SJCRH30 (cell line): ENCODE measurements at places on chromosomes 16 and 17. TPM values are rescaled to one million over a fixed set of nuclear protein-coding genes. Genes with fewer than 3 reads are reported as not detected.
A peak's percentile ranks its signal among the peaks of the same experiment; 100 is the strongest.

DNA sequence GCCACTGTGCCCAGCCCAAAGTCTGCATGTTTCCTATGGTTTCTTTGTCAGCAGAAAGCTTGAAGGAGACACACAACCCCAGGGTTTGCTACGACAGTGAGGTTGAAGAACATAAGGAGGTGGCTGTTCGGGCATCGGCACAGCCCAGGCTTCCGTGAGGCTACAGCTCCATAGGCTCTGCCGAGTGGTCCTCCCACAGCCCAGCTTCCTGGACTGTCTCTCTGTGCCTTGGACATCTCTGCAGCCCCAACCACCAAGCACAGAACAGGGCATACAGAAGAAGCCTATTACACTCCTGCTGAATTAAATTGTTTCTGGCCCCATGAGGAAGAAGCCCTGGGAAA lies 3.2 kb upstream of the HAP1 start:
- peaks cover 20% of the 10 kb centered on the region for H3K27me3 ChIP-seq
- no peak for DNase-seq
- H3K36me3 ChIP-seq: no peaks in the 10 kb centered on the region
- H3K4me1 ChIP-seq: peaks cover 7% of the 10 kb centered on the region

- H3K27ac ChIP-seq: no peak overlapping the region
- no peaks in the 10 kb centered on the region for H3K4me1 ChIP-seq
- no peaks in the 10 kb centered on the region for H3K36me3 ChIP-seq
- no peak for DNase-seq
- no peaks in the 10 kb centered on the region for H3K27me3 ChIP-seq
Measured at GRCh38 chr16:25210758-25211157, 6.0 kb upstream of the AQP8 start.

DNA sequence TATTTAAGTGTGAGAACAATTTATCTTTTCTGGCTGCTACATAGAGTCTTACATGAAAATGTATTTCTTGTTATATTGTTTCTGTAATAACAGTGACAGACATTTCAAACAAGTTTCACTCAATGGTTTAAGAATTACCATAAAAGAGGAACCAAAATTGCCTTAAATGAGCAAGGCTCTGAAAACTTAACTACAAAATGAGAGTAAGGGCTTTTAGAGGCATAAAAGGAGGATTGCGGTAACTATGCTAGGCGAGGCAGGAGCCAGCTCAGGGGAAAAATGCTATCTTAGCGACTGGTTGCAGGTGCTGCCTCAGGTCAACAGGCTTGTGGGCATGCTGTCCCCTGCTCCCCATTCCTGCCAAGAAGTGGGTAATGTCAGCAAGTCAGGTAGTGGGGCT lies 81.7 kb upstream of the MSI2 start:
- DNase-seq: no peak
- H3K36me3 ChIP-seq: no peaks in the 10 kb centered on the region
- H3K4me1 ChIP-seq: peaks cover 9% of the 10 kb centered on the region; the same call in 1 of the 2 replicates
- H3K4me3 ChIP-seq: no peak overlapping the region
- no peak overlapping the region for H3K27ac ChIP-seq

GRCh38 chr17:57487573-57487972 lies 231.2 kb downstream of the MSI2 start:
- no peak overlapping the region for H3K27ac ChIP-seq
- no peaks in the 10 kb centered on the region for H3K36me3 ChIP-seq
- no peaks in the 10 kb centered on the region for H3K27me3 ChIP-seq
- H3K4me3 ChIP-seq: no peak overlapping the region

GRCh38 chr17:32226886-32227285 lies 38.7 kb upstream of the RHBDL3 start:
- no peak for DNase-seq
- no peaks in the 10 kb centered on the region for H3K27me3 ChIP-seq
- no peaks in the 10 kb centered on the region for H3K36me3 ChIP-seq
- no peak overlapping the region for H3K4me3 ChIP-seq
- no peaks in the 10 kb centered on the region for H3K4me1 ChIP-seq

GRCh38 chr17:72561266-72561665 lies 440.4 kb downstream of the SOX9 start:
- no peaks in the 10 kb centered on the region for H3K4me1 ChIP-seq
- H3K4me3 ChIP-seq: no peak overlapping the region
- no peak overlapping the region for H3K27ac ChIP-seq
- no peaks in the 10 kb centered on the region for H3K36me3 ChIP-seq
- H3K27me3 ChIP-seq: no peaks in the 10 kb centered on the region

- H3K36me3 ChIP-seq: peaks cover 7% of the 10 kb centered on the region; the same call in 1 of the 2 replicates
- no peaks in the 10 kb centered on the region for H3K4me1 ChIP-seq
- no peak overlapping the region for H3K27ac ChIP-seq
- no peaks in the 10 kb centered on the region for H3K27me3 ChIP-seq
Measured at GRCh38 chr16:4358236-4358635, 7.1 kb upstream of the PAM16 start.

DNA sequence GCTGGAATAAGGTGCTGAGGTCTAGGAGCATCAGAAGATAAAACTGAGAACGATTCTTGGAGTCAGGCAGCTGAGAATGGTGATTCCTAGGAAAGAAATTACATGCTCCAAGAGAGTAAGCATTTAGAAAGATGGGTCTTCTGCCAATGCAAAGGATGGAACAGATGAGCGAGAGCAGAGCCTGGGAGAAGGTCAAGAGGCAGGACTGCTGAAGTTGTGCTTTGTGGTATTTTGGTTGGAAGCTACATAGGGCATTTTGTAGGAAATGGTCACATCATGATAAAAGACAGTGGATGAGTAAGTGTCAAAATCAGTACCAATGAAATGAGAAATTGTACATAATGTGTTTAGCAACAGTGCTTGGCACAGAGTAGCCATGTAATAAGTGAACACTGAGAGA lies 1.4 kb upstream of the CRYM start:
- H3K4me1 ChIP-seq: no peaks in the 10 kb centered on the region
- H3K27ac ChIP-seq: no peak overlapping the region
- DNase-seq: no peak
- H3K4me3 ChIP-seq: no peak overlapping the region
- no peaks in the 10 kb centered on the region for H3K36me3 ChIP-seq

- H3K36me3 ChIP-seq: no peaks in the 10 kb centered on the region
- no peak for DNase-seq
- no peaks in the 10 kb centered on the region for H3K27me3 ChIP-seq
- no peak overlapping the region for H3K27ac ChIP-seq
- no peaks in the 10 kb centered on the region for H3K4me1 ChIP-seq
Measured at GRCh38 chr17:68849673-68850610, 105.2 kb downstream of the ABCA8 start.

DNA sequence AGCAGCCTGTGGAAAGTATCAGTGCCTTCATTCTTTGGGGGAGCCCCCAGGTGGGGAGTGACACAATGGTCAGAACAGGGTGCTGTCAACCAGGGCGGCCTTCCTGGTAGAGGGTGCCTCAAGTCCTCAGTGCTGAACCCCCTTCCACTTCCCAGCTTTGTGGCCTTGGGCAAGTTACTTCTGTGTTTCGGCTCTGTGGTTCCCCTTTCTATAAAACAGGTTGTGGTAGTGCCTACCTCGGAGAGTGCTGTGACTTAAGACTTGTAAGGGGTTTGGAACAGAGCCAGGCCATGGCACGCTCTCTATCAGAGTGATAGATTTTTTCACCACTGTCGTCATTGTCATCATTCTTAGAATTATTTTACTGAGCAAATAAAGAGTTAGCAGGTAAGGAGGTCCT lies 141.1 kb downstream of the CCDC182 start:
- no peak overlapping the region for H3K27ac ChIP-seq
- peaks cover 22% of the 10 kb centered on the region for H3K4me1 ChIP-seq
- no peaks in the 10 kb centered on the region for H3K27me3 ChIP-seq
- no peak overlapping the region for H3K4me3 ChIP-seq
- no peak for DNase-seq

DNA sequence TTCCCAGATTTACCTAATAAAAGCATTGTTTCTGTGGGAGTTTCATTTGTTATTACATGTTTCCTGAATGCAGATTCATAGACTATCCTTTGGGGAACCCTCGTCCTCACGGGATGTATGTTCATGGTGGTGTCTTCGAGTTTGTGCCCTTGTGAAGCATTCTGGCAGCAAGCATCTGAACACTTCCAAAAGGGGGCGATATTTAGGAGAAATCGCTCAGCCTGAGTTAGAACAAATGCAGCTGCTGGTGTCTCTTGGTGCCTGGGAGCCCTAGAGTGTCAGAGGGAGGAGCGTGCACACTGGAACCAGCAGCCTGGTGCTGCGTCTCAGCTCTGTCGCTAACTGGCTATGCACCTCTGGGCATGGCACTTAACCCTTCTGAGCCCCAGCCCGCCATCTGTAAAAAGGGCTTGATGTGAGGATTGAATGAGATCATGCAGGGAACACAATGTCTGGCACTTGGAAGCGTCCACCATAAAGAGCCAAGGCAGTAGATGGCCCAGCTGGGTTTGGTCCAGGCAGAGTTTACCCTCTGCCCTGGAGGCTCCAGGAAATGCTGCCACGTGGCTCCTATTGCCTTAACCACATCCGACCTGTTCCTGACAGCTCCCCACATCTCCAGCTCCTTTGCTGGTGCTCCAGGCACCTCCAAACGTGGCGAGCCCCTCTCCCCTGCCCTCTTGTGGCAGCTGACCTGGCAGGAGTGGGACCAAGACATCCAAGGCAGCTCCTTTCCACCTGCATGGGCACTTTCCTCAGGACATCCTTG lies 25.0 kb upstream of the C16orf78 start:
- no peak overlapping the region for H3K4me3 ChIP-seq
- no peak overlapping the region for H3K27ac ChIP-seq
- peak; percentile 24 for DNase-seq
- H3K36me3 ChIP-seq: no peaks in the 10 kb centered on the region

DNA sequence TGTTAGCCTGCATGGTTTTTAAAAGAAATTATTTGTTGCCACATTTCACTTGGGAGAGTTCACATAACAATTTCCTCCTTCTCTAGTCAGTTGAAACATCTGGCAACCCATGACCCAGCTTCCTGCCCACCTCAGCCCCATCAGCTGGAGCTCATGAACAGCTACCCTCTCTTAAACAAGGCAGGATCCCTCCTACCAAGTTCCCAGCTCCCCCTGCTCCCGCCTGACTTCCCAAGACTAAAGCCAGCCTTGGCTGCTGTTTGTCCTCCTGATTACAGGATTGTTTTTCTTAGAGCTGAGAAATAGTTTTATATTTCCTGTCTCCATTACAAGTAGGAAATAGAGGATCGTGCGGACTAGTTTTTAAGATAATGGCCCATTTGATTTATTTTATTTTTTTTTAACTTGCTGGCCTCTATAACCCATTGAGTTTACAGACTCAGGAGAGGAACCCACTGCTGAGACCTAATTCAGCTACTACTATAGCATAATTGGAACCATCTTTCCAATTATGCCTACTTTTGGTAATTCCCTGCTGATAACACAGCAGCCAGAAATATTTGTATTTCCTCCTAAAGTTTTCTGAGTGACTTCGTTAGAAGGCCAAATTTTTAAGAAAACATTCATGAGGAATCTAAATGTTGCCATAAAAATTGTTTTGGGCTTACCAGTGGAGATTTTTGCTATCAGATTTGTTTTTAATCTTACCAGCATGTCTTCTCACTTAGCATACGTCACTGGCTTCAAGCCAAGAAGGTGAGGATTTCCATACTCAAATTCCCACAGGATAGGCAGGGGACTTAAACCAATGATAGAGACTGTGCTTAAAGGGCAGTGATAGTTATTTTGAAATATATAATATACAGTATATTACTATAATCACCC lies 90.0 kb downstream of the ELAC2 start:
- H3K4me1 ChIP-seq: no peaks in the 10 kb centered on the region
- DNase-seq: no peak
- no peak overlapping the region for H3K4me3 ChIP-seq

DNA sequence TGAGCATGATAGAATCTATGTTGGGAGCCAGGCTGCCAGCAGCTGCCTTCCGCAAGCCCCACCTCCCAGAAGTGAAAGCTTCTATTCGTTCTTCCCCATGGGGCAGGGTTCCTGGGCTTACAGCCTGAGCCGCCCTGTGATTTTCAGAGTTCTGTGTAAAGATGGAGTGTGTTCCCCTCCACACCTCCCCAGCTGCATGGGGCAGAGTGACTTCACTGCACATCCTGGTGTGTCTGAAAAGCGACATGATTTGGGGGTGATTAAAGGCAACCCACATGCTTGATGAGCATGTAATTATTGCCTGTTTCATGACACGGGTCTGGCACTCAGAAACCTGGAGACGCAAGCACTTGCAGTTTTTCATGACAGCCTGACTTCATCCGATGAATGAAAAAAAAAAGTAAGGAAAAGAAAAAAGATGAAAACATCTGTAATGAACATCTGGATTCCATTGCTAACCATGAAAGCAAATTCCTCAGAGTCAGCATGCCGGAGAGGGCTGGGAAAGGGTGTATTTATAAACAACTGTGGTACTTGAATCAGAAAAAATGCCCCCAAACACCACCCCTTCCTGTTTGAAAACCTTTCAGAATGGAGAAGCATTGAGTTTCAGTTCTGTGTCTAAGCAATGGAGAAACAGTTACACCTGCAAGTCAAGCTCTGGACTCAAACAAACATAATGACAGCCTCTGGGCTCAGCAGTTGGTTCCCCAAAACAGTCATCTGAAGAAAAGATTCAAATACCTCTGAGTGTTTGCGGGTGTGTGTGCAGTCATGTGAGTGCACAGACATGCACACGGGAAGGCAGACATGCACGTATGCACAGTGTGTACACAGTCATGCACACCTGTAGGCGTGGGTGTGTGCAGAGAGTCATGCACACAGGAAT lies 266.0 kb downstream of the ENGASE start:
- H3K36me3 ChIP-seq: no peaks in the 10 kb centered on the region
- H3K27ac ChIP-seq: no peak overlapping the region
- no peak for DNase-seq
- no peak overlapping the region for H3K4me3 ChIP-seq
- H3K4me1 ChIP-seq: no peaks in the 10 kb centered on the region

GRCh38 chr17:43755389-43755875 lies 3.2 kb downstream of the SOST start:
- H3K27me3 ChIP-seq: peaks cover 24% of the 10 kb centered on the region
- no peak overlapping the region for H3K27ac ChIP-seq
- H3K4me1 ChIP-seq: no peaks in the 10 kb centered on the region
- no peak overlapping the region for H3K4me3 ChIP-seq
- DNase-seq: no peak

DNA sequence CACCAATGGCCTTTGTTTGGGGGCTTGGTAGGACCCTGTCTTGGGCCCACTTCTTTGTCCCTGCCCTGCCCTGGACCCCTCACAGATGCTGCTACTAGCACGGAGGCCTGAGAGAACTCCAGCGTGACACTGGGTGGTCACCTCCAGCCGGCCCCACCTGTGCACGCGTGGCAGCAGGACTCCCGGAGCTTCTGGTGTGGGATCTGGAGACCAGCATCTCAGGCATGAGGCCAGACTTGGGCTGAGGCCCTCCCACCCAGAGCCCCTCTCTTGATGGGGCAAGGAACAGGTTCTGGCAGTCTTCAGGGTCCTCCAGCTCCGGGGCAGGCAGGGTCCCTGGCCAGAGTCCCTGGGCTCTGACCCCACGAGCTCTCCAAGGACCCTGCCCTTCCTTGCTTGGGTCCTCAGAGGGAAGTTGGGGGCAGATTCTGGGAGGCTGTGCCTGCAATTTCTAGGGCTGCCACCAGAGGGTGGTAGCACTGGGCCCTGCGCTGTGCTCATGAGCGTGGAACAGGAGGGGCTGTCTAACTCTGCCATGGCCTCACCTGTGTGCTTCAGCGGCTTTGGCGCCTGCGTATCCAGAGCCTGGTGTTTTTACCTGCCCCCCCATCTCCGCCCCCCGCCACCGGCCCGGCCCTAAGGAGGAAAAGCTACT lies 3.1 kb upstream of the BAIAP3 start:
- H3K27me3 ChIP-seq: peaks cover 8% of the 10 kb centered on the region
- H3K27ac ChIP-seq: no peak overlapping the region
- no peak overlapping the region for H3K4me3 ChIP-seq
- no peaks in the 10 kb centered on the region for H3K36me3 ChIP-seq
- peak; percentile 60 for DNase-seq

The CACNG1 gene
- total RNA-seq: 0.12 TPM in 1 of 2 replicates, not detected in the other

The KRTAP4-9 gene
- total RNA-seq: not detected in 2 replicates

The HOXB2 gene
- total RNA-seq: 5.9 and 7.6 TPM in 2 replicates

The CRYM gene
- total RNA-seq: not detected in 2 replicates
